GM23338 (cell line): ENCODE measurements at places on chromosomes 13 and 19. TPM values are rescaled to one million over a fixed set of nuclear protein-coding genes. Genes with fewer than 3 reads are reported as not detected.

GRCh38 chr13:67017276-67017675 is 212.9 kb downstream of the PCDH9 start:
- H3K27me3 ChIP-seq: no peaks in the 10 kb centered on the region
- H3K4me1 ChIP-seq: peaks cover 2% of the 10 kb centered on the region; the same call in 1 of the 2 replicates
- H3K4me3 ChIP-seq: no peak overlapping the region
- no peak for DNase-seq

GRCh38 chr13:21078501-21078900 is 17.1 kb upstream of the LATS2 start:
- H3K4me3 ChIP-seq: no peak overlapping the region
- peaks cover 10% of the 10 kb centered on the region for H3K4me1 ChIP-seq
- no peak for DNase-seq
- no peak overlapping the region for H3K27ac ChIP-seq
- H3K27me3 ChIP-seq: peaks cover 7% of the 10 kb centered on the region; the same call in 1 of the 2 replicates
- H3K36me3 ChIP-seq: no peaks in the 10 kb centered on the region

The FAM124A gene
- 84.1 and 109 TPM in 2 replicates for total RNA-seq

GRCh38 chr19:8643860-8644653 is 13.6 kb downstream of the NFILZ start:
- no peak overlapping the region for H3K27ac ChIP-seq
- no peaks in the 10 kb centered on the region for H3K27me3 ChIP-seq
- no peaks in the 10 kb centered on the region for H3K36me3 ChIP-seq
- no peaks in the 10 kb centered on the region for H3K4me1 ChIP-seq
- H3K4me3 ChIP-seq: no peak overlapping the region
- DNase-seq: no peak

DNA sequence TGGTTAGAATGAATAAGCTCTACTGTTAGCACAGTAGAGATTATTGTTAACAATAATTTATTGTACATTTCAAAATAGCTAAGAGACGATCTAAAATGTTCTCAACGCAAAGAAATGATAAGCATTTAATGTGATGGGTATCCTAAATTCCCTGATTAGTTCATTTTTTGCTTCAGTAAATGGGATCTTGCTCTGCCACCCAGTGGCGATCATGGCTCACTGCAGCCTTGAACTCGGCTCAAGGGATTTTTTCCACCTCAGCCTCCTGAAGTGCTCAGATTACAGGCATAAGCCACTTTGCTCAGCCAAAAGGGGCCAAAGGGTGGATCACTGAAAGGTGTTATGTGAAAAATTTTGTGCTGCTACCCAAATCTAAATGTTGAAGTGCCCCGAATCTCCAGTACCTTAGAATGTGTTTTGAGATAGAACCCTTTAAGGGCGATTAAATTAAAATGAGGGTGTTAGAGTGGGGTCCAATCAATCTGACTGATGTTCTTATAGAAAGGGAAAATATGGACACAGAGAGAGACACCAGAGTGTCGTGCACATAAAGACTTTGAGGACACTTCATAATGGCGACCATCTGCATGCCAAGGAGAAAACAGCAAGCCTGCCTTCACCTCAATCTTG is 31.5 kb upstream of the ZNF766 start:
- H3K4me1 ChIP-seq: no peaks in the 10 kb centered on the region
- peak; percentile 80 for DNase-seq
- H3K27ac ChIP-seq: no peak overlapping the region

The ZNF419 gene
- 11.0 and 22.4 TPM in 2 replicates for total RNA-seq

GRCh38 chr13:43446126-43446525 is 340.6 kb downstream of the ENOX1 start:
- H3K36me3 ChIP-seq: no peaks in the 10 kb centered on the region
- no peak for DNase-seq
- no peaks in the 10 kb centered on the region for H3K27me3 ChIP-seq
- H3K27ac ChIP-seq: no peak overlapping the region
- peaks cover 2% of the 10 kb centered on the region; the same call in 1 of the 2 replicates for H3K4me1 ChIP-seq
- H3K4me3 ChIP-seq: no peak overlapping the region

DNA sequence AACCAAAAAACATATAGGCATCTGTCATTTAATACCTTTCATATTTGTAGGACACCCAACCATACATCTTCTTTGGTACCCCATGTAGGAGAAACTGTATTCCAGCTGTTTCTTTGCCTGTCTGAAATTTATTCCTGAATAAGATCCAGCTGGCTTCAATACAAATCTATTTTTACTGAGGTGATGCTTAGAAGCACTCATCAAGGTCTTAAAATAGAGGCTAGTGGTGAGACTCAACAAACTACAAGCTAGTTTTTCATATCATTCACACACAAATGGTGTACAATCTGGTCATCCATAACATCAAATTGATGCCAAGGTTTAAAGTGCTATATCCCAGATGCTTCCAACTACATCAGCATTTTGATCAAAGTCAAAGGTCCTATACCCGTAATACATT is 1071.3 kb upstream of the MIR17HG start:
- H3K27me3 ChIP-seq: no peaks in the 10 kb centered on the region
- no peak for DNase-seq

DNA sequence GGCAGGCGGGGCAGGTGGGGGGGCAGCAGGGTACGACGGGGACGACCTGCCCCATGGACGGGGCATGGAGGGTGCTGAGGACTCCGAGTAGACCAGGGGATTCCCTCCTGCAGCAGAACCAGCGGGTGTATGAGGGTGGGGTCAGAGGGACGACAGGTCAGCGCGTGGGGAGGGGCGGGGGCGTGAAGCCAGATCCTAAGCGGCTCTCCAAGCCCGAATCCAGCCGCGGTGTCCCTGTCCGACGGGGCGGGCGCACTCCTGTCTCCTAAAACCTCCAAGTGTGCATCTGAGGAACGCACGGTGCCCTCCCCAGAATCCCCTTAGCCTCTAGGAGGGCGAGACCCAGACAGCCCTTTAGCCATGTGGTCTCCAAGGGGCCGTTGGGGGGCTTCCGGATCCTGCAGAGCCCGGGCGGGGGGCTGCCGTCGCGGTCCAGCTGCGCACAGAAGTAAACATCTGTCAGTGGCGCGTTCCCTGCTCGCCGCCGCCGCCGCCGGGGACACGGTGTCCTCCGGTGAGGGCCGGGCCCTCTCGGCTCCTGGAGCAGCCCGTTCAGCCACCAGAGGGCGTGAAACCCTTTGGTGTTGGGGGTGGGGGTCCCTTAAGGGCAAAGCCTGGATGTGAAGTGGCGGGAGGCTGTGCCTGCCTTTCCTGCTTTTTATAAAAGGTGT is 730 bp downstream of the NRTN start:
- DNase-seq: peak; percentile 97
- H3K27ac ChIP-seq: no peak overlapping the region
- H3K36me3 ChIP-seq: no peaks in the 10 kb centered on the region
- peaks cover 6% of the 10 kb centered on the region; the same call in 1 of the 2 replicates for H3K4me1 ChIP-seq
- peaks cover 15% of the 10 kb centered on the region for H3K27me3 ChIP-seq
- H3K4me3 ChIP-seq: peak overlapping the region; percentile 57

The RAB3A gene
- total RNA-seq: 9.7 and 11.6 TPM in 2 replicates

DNA sequence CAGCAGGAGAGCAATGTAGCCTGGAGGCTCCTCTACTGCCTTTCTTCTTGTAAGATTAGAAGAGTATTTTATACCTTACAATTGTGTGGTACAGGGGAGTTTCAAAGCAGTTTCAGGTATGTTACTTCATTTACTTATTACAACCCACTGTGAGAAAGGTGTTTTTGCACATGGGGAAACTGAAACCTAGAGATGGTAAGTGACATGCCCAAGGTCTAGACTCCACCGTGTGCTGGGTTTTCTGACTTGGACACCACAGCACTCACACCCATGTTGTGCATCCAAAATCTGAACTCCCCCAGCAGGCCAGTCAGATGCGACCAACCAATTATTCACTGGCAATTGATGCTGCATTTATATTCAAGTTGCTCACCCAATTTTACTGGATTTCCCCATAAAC is 22.8 kb downstream of the ERICH6B start:
- no peaks in the 10 kb centered on the region for H3K27me3 ChIP-seq
- H3K36me3 ChIP-seq: no peaks in the 10 kb centered on the region
- DNase-seq: no peak
- H3K4me1 ChIP-seq: no peaks in the 10 kb centered on the region

DNA sequence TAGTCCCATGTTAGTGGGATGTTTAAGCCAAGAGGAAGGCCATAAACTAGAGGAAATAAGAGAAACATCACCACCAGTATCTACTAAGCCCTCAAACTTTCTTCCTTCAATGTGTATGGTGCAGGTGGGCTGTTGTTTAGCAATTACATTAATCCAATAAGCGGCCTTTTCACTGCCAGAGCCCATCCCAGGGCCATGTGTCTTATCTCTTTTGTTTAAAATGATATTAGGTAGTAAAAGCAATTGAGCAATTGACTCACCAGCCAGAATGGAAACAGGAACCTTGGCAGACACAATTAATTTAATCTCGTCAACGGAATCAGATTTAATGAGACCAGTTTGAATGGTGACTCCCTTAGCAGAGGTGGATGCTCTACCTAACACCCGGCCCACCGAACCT is 1503.5 kb downstream of the UQCRFS1 start:
- H3K4me1 ChIP-seq: no peaks in the 10 kb centered on the region
- H3K4me3 ChIP-seq: no peak overlapping the region
- no peak overlapping the region for H3K27ac ChIP-seq
- H3K36me3 ChIP-seq: peaks cover 11% of the 10 kb centered on the region; the same call in 1 of the 2 replicates
- DNase-seq: no peak

DNA sequence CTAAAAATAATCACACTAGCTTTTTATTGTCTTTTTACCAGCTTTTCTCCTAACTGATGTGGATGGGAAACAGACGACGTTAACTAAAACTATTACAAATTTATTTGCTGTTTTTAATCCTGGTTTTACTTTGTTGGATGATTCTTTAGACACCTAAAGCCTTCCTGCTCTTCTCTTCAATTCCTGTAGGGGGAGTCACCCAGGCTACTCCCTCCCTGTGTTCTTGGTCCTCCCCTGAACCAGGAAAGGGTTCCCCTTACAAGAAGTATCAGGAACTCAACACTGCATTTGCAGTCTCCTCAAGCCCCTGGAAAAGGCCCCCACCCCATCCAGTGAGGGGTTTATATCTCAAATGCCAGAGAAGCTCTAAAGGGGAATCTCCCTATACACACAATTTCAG is 206.1 kb downstream of the SUCLA2 start:
- DNase-seq: peak; percentile 74
- H3K4me1 ChIP-seq: no peaks in the 10 kb centered on the region
- H3K27me3 ChIP-seq: no peaks in the 10 kb centered on the region
- no peak overlapping the region for H3K27ac ChIP-seq

GRCh38 chr13:36712770-36713169 is 39.0 kb downstream of the SERTM1 start:
- no peak overlapping the region for H3K27ac ChIP-seq
- no peaks in the 10 kb centered on the region for H3K27me3 ChIP-seq

DNA sequence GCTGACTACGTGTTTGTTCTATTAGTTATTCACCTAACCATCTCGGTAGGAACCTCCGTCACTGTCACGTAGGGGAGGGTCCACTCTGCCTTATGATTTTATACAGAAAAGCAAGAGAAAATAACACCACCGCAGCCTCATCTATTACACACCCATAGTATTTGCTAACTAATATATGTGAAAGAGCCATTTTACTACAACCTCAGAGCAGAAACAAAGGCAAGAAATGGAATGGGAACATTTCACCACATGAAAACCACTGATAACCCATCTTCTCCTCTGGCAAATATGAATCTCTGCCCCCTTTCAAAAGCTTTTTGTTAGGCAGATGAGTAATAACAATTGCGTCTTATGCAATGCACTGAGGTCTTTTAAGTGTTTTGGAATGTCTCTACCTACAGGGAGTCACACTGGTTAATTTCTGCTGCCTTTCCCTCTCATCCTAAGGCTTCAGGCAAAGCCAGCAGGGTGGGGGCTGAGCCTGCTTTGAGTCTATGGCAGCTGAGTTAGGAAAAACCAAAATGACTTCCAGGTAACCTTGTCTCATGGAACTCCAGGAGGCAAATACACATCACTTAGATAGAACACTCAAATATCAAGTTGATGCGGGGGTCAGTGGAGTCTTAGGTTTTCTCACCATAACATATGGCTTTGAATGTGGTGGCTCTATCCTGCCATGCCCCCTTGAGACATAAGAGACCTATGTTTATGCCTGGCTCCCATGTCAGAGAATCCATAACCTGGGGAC is 15.0 kb downstream of the TSHZ3 start:
- H3K36me3 ChIP-seq: no peaks in the 10 kb centered on the region
- H3K27me3 ChIP-seq: no peaks in the 10 kb centered on the region

DNA sequence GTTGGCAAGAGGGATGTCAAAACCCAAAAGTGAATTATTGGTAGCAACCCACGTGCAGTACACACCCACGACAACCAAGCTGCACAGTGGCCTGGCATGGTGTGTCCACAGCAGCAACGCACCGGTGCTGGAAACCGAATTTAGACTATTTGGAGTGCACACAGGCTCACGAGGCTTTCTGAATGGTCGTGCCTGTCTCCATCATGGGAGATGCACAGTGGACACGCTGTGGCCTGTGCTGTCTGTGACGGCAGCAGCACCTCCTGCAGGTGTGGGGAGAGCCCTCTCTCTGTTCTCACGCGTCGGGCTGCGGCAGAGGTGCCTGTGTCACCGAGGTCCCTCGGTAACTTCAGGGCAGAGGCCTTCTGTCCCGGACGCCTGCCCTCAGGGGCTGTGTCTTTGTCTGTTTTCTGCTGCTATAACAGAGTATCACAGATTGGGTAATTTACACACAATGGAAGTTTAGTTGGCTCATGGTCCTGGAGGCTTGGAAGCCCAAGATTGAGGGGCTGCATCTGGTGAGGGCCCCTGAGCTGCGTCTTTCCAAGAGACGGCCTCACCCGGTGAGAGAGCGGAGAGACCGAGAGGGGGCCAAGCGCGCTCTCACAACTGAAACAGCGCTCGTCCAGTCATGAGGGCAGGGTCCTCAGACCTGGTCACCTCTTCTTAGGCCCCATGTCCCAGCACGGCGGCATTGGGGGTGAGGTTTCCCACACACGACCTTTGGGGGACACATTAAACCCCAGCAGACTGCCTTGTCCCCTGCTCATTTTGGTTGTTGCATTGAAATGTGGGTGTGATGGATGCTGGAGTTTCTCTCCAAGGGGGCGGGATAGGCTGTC is 9.1 kb upstream of the MCF2L start:
- no peaks in the 10 kb centered on the region for H3K27me3 ChIP-seq
- H3K27ac ChIP-seq: no peak overlapping the region
- no peak overlapping the region for H3K4me3 ChIP-seq
- DNase-seq: no peak
- peaks cover 6% of the 10 kb centered on the region; the same call in 1 of the 2 replicates for H3K4me1 ChIP-seq

The MAST1 gene
- 13.4 and 19.9 TPM in 2 replicates for total RNA-seq

GRCh38 chr13:107665926-107666458 is 549.3 kb downstream of the LIG4 start:
- no peak for DNase-seq
- no peak overlapping the region for H3K4me3 ChIP-seq
- H3K4me1 ChIP-seq: no peaks in the 10 kb centered on the region

DNA sequence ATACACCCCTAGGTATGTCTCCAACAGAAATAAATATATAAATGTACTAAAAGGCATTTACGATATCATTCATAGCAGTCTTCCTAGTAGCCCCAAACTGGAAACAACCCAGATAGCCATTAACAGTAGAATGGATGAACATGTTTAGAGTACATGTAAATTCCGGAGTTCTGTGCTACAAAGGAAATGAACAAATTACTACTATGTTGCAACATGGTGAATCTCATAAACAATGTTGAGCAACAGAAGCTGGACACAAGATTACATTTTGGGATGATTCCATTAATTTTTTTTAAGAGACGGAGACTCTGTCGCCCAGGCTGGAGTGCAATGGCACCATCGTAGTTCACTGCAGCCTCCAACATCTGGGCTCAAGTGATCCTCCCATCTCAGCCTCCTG is 5.9 kb upstream of the SLC7A10 start:
- no peaks in the 10 kb centered on the region for H3K36me3 ChIP-seq
- 0 out of 2 replicates have a peak, but pooled peaks cover 4% of the 10 kb centered on the region for H3K4me1 ChIP-seq
- H3K27me3 ChIP-seq: peaks cover 15% of the 10 kb centered on the region
- H3K4me3 ChIP-seq: no peak overlapping the region
- DNase-seq: no peak

GRCh38 chr13:41465241-41465847 is 8.0 kb downstream of the RGCC start:
- H3K27me3 ChIP-seq: peaks cover 2% of the 10 kb centered on the region
- H3K4me1 ChIP-seq: no peaks in the 10 kb centered on the region; the same call in 1 of the 2 replicates
- no peak for DNase-seq
